ENCODE measurements at places on chromosomes 7 and 10.

- DNase-seq, result no peak
Observed at GRCh38 chr7:73844131-73844547, 1.8 kb upstream of the METTL27 start.

DNA sequence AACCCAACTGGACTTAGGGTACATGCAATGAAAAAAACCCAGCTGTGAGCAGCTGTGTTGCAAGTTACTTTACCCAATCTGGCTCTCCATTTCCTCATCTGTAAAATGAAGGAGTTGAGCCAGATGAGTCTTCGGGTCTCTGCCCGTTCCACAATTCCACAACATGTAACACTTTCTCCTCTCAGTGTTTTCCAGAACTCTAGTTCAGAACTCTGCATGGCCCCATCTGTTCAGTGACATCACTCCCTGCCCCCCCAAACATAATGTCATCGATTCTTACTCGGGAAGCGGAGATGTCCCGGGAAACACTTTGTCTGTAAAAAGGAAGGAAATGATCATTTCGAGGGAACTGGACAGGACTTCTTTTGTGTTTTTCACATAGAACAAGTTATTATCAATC, 2.5 kb downstream of the SH3PXD2A start:
- DNase-seq, result no peak

- DNase-seq, result no peak
Observed at GRCh38 chr7:70739646-70740210, 392.2 kb upstream of the GALNT17 start.

DNA sequence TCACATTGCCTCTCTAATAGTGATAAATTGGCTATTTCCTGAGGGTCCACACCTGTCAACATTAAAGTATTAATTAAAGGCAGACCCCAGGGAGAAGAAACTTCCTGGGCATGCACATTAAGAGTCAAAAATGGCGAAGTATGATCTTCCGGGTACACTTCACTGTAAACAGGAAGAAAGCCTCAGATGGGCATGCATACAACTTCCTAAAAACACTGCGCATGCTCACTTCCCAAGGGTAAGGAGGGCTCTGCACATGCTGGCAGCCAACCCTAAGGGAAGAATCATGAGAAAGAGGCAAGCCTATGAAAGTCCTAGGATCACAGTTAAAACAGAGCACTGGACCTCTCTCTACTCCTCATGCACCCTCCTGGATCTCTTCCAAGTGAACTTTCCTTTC, 80.1 kb upstream of the IMMP2L start:
- no peak for DNase-seq

GRCh38 chr7:22949221-22949620, 64.7 kb downstream of the HYCC1 start:
- no peak for DNase-seq

DNA sequence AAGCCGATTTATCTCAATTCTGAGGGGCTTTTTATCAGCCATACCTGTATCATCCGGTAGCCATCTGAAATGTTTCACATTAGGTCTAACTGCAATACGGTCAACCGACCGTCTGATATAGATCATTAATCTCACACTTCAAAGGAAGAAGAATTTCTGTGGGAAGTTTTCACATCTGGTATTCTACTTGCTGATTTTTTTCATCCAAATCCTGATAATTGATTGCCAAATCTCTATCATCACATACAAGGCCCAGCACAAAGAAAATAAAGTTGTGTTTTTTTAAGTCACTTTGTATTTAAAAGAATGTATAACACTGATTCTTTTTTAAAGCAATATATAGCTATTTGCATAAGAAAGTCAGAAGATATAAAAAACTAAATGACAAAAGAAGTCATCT, 132.3 kb downstream of the DKK1 start:
- DNase-seq, result no peak
